ENCODE measurements at places on chromosomes 11 and 22.

DNA sequence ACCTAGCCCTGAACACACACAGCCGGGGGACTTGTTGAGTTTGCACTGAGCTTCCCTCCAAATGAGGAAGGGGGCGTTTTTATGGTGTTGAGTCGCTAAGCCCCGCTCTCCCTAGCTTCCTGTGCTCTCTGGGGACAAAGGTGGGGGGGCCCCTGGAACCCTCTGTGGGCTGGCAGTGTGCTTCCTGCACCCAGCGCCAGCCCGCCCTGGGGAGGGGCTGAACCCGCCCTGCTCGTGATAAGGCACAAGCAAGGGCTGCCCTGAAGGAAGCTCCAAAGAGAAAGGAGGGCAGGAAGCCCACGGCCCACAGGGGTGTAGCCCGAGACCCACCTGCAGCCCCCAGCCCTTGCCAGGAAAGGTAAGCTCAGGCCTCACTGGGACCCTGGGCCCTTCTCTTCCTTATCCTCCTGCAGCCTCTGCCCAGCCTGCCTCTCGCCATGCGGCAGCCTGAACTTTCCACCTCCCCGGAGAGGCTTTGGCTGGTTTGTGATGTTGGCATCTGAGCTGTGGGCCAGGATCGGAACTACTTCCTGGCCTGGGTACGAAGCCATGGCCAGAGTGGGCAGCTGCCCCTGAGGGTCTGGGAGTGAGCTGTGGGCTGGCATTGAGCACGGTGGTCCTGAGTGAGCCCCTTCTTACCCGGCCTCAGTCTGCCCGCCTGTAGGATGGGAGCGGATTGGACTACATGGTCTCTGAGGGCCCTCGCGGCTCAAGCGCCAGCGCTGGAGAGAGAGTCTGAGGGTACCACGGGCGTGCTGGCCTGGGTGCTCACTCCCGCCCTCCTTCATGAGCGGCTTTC lies at the start of gene FERMT3:
Gene FERMT3 (plus strand): TSS at position 265 of the 799 bp plus-strand sequence. CDS start 644 bp downstream, outside the sequence.
- no peak for DNase-seq

DNA sequence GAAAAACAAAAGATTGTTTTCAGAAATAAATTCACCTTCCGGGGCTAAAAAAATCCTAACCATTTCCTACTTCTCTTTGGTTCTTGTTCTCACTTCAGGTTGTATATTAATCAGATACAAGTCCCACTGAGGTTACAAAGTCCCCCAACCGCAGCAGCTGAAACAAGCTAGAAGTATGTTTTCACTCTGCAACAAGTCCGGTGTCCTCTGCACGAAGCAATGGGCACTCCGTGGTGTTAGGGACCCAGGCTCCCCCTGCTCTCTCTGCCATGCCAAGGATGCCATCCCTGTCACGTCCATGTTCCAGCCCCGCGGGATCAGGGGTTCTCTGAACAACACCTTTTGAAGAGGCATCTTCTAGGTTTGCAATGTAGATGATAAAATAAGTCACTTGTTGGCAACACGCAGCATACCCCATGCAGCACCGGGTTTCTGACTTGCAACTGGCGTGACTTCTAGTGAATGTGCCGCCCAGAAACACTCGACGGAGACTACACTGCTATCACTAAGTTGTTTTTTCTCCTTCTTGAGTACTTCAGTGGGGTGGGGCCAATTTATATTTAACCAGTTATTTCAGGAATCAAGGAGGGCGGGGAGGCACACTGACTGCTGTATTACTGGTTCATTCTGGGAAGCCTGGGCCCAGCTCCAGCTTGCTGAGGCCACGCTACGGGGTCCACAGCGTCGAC lies 25.4 kb upstream of the GSTP1 start:
- no peak for DNase-seq

- DNase-seq = no peak
Measured at GRCh38 chr22:49636649-49637048, 191.0 kb downstream of the BRD1 start.

DNA sequence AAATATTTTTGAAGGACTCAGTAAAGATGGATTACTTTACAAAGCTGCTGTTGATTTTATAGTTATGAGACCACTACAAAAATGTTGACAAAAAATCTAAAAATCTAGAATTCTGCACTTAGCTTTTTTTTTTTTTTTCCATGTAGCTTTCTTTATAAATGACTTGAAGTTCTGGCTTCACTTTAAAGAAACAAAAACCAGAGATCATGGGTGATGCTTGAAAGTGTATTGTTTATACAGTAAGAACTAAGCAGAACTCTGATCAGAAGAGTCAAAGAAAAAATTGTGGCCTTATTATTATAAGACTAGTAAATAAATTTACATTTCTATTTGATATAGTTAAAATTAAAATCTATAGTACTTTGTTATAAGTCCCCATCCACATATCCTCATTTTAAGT lies 301.7 kb downstream of the BLID start:
- no peak for DNase-seq

Measured in right renal pelvis (tissue), 4 donors.